Cortex of kidney (tissue), 1 donor: ENCODE measurements at places on chromosomes 6 and 20.

GRCh38 chr20:38498909-38499308 lies 26.3 kb downstream of the RALGAPB start:
- DNase-seq, result no peak

DNA sequence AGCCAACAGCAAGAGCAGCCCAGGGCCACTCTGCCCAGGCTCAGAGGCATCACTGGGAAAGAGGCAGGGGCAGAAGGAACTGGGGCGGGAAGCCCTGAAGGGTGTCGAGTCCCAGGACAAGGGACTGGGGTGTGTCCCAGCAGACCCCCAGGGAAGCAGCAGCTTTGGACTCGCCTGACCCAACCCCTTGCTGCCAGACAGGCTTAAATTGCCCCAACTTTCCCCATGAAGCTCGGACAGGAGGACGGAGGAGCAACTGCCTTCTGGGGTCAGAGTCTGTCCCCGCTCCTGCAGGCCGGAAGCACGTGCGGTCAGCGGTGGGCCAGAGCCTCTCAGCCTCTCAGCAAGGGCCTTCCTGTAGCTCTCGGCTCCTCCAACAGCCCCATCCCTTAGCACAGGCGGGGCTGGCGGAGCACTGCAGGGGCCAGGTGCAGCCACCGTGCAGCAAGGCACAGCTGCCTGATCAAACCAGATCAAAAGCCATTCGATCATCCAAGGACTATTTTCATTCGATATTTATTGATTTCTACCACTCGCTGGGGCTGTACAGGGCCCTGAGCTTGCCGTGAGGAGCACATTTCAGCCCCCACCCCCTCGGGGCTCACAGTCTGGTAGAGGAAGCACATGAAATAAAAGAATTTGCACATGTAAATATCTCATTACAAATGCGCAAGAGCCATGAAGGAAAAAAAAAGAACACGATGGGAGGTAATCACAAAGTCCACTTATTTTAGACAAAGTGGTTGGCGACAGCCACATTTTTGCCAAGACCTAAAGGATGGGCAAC lies 31.8 kb upstream of the STX16 start:
- no peak for DNase-seq

DNA sequence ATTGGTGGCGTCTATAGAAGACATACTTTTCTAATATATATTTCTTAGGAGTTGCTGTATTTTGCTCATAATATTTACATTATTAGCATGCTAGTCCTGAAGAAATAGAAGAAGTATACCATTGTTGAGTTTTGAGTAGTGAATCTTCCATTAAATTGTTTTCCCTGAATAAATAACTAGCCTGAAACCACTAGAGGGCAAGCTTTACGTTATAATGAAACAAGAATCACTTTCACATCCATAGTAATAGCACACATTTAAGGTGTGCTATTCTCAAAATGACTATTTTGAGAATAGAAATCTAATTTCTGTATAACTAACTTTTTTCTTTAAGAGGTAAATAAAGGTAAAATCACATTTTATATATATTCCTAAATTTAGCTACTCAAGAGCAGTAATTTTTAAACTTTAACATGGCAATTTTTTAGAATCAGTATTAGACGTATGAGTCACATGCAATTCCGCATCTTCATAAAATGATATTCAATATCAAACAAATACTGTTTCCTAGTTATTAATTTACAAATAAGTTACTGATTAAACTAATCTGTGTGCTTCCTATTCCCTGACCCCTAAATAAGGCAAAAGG lies 213.2 kb upstream of the MANEA start:
- DNase-seq, result no peak

DNA sequence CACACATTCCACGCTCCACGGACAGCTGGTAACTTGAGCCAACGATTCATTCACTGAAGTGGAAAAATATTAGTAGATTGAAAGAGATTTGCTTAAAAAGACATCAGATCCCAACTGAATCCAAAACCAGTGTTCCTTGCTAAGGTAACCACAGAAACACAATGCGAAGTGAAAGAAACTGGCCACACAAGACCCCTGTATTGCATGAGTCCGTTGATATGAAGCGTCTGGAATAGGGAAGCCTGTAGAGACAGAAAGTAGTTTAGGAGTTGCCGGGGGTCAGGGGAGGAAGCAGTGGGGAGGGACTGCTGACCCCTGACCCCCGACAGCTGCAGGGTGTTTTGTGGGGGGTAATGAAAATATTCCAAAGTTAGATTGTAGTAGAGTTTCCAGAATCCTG lies 10.0 kb downstream of the PCK1 start:
- no peak for DNase-seq

DNA sequence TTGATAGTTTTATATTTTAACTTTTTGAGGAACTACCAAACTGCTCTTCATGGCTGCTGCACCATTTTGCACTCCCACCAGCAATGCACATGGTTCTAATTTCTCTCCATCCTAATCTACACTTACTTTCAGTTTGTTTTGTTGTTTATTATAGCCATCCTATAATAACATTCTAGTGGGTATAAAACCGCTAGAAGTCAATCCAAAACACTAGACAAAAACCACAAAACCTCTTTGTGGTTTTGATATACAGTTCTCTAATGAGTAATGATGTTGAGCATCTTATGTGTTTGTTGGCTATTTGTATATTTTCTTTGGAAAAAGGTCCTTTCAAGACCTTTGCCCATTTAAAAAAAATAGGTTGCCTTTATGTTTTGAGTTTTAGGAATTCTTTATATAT lies 5.6 kb downstream of the RPP21 start:
- DNase-seq, result no peak

- no peak for DNase-seq
These were observed 2.0 kb upstream of the NPEPL1 start for GRCh38 chr20:58690396-58691135.
